ENCODE measurements at places on chromosomes 3 and 15.
A peak's percentile ranks its signal among the peaks of the same experiment; 100 is the strongest.

DNA sequence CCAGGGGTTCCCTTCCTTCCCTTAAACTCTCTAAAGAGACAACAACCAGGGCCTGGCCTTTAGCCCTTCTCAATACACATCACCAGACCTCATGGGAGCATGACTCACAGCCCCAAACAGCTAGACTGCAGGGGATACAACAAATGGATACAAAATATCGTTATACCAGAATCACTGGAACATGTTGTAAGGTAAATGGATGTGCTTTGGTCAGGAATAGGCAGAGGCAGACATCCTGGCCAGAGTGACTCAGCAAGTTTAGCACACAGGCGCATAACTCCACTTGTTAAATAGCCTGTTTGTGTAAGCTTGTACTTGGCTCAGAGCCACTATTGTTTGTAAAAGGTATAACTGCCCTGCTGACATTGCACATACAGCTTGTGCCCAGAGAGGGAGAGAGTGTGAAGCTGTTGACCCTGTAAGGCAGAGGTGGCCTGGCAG lies 18.3 kb downstream of the TMED3 start:
- DNase-seq: peak; percentile 72

- no peak for DNase-seq
Measured at GRCh38 chr15:70786996-70787395, 23.6 kb upstream of the UACA start.

DNA sequence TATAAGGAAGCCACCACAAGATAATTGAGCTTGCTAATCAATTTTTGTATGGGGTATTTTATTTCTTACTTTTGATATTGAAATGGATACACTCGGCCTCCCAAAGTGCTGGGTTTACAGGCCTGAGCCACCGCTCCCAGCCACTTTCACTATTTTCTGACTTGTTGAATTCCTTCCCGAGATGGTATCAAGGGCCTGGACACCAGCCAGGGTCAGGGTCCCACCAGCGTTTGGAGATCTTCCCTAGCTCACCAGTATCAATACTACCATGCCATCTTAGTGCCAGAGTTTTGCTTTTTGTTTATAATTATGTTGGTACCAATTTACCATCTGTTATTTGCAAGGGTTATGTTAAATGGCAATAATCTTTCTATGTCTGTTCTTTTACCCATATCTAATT lies 5.5 kb upstream of the SELENOT start:
- DNase-seq: no peak

- DNase-seq: no peak
Measured at GRCh38 chr15:64697911-64698369, 77.4 kb downstream of the RBPMS2 start.

GRCh38 chr15:51126842-51127241 lies 32.1 kb upstream of the TNFAIP8L3 start:
- DNase-seq: no peak

DNA sequence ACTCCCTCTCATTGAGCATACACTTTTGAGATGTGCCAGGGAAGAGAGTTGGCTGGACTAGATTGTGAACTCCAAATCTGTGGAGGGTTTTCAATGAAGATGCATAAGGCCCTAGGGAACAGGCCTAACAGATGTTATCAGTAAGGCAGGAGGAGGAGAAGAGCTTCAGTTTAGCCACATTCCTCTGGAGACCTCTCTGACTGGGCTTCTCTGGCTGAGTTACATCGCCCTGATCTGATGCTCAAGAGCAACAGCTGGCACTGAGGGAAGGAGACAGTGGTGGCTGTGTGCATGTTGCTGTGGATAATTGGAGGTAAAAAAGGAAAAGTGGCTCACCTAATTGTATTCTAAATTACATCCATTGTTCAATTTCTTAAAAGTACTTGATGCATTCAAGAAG lies 206.4 kb upstream of the CFAP20DC start:
- DNase-seq: no peak

- DNase-seq: no peak
Measured at GRCh38 chr15:31104003-31104402, 2.5 kb upstream of the TRPM1 start.

Measured in HT1080 (cell line).